ENCODE measurements at places on chromosomes 3 and 15.
A peak's percentile ranks its signal among the peaks of the same experiment; 100 is the strongest.

- DNase-seq = peak; percentile 2
Measured at GRCh38 chr3:175940881-175941280, 1081.7 kb downstream of the NAALADL2 start.

DNA sequence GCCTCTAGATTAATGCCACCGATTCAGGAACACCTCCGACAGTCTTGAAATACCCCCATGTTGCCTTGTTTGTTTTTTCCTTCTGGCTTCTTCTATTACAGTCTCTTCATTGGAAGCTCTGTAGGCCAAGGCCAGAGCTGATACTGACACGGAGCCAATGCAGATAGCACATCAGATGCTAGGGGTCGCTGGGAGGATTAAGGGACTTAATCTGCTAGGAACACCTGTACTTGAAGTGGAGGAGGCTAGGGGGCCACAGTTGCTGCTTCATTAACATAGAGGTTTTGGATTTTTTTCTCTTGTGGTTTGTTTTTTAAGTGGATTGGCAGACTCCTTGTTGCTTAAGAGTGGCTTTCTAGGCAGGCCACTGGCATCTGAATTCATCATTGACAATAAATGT is 49.6 kb downstream of the PARP14 start:
- DNase-seq = peak; percentile 31

GRCh38 chr15:80504931-80505330 is 100.7 kb downstream of the ARNT2 start:
- no peak for DNase-seq

GRCh38 chr3:126266850-126267168 is 86.4 kb upstream of the ALDH1L1 start:
- DNase-seq = no peak

GRCh38 chr15:63250312-63250965 is 27.0 kb upstream of the APH1B start:
- no peak for DNase-seq

GRCh38 chr3:100927775-100928174 is 65.4 kb downstream of the ABI3BP start:
- no peak for DNase-seq

GRCh38 chr3:150925751-150926201 is 20.5 kb upstream of the MINDY4B start:
- peak; percentile 2 for DNase-seq

- no peak for DNase-seq
Measured at GRCh38 chr15:52668133-52668532, 11.1 kb downstream of the ATOSA start.

- peak; percentile 37 for DNase-seq
Measured at GRCh38 chr3:69684309-69684961, 54.8 kb upstream of the MITF start.

DNA sequence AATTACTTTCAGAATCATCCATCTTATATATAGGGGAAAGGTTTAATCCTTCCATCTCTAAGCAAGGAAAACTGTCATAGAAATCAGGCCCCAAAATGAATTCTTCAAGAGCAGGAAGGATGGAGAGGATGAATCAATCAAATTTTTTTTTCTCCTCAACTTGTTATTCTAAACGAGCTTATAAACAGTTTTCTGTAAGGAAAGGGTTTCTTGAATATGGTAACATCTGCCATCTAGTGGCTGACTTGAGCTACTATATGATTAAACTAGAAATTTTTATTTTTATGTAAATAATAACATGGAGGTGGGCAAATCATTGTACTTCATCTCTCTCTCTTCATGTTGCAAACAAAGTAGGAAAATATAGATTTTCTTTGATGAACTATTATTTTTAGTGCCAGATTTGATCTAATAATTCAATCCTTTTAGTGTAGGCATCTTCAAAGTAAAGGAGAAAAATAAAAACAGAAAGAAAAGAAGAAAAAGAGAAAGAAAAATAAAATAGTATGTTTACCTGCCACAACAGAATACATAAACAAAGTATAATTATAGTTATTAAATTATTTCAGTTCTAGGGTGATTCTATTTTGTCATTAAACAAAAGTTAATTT is 146.6 kb downstream of the SERPINI1 start:
- DNase-seq = peak; percentile 77

- DNase-seq = no peak
Measured at GRCh38 chr3:50674349-50675178, at the start of gene DOCK3. DOCK3 (plus strand) TSS chr3:50674927; CDS start chr3:50675264, 337 bp downstream.

DNA sequence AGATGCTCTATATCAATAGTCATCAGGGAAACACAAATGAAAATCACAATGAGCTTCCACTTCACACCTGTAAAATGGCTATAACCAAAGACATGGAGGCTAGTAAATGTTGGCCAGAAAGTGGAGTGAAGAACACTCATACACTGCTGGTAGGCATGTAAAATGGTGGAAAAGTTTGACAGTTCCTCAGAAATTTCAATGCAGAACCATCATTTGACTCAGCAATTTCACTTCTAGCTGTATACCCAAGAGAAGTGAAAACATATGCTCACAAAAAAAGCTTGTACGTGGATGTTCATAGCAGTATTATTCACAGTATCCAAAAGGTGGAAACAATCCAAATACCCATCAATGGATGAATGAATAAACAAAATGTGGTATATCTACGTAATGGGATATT is 19.2 kb upstream of the TOP2B start:
- no peak for DNase-seq

GRCh38 chr3:178260887-178261565 is 275.2 kb upstream of the KCNMB2 start:
- DNase-seq = peak; percentile 88

- peak; percentile 19 for DNase-seq
Measured at GRCh38 chr3:174191380-174191779, 667.8 kb upstream of the NAALADL2 start.

DNA sequence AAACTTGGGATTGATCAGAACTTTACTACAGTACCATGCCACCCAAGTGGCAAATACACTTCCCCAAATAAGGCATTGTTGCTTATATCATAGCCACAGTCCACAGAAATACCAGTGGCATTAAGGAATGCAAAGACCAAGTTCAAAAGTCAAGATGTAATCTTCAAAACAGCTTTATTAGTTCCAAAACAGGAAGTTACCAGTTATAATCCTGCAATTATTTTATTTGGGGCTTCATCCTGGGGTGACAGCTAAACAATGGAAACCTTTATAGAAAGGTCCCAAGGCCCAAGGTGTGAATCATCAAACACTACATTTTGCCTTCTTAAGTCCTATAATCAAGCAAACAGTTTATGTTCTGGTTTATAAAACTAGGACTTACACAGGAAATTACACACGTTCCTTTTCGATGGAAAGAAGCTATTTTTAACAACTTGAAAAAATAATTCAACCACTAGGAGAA is 30.3 kb upstream of the RNF7 start:
- DNase-seq = no peak

GRCh38 chr15:74376825-74377581 is 9.6 kb upstream of the CYP11A1 start:
- no peak for DNase-seq

DNA sequence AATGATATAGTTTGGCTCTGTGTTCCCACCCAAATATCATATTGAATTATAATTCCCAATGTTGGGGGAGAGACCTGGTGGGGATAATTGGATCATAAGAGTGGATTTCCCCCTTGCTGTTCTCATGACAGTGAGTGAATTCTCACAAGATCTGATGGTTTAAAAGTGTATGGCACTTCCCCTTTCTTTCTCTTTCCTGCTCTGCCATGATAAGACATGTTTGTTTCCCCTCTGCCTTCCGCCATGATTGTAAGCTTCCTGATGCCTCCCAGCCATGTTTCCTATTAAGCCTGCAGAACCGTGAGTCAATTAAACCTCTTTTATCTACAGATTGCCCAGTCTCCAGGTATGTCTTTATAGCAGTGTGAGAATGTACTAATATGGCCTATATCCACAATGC is 126.7 kb upstream of the GMNC start:
- DNase-seq = peak; percentile 46

GRCh38 chr3:59240666-59241255 is 190.9 kb upstream of the CFAP20DC start:
- DNase-seq = no peak

DNA sequence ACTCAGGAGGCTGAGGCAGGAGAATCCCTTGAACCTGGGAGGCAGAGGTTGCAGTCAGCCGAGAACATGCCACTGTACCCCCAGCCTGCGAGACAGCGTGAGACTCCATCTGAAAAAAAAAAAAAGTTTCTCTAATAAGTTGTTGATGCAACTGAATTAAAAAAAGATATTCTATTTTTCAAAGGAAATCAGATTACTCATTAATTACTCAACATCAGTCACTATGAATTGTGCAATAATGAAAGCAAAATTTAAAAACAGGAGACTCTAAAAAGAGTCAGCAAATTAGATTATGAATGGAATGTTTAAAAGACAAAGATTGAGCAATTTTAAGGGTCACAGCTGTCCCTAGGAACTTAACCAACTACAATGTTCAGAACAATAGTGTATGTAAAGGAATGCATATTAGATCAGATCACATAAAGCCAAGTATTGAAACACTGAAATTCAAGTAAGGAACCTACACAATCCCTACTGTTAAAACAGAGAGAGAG is 60.2 kb upstream of the SLC4A7 start:
- no peak for DNase-seq
